ENCODE measurements at places on chromosomes 2 and 18.

DNA sequence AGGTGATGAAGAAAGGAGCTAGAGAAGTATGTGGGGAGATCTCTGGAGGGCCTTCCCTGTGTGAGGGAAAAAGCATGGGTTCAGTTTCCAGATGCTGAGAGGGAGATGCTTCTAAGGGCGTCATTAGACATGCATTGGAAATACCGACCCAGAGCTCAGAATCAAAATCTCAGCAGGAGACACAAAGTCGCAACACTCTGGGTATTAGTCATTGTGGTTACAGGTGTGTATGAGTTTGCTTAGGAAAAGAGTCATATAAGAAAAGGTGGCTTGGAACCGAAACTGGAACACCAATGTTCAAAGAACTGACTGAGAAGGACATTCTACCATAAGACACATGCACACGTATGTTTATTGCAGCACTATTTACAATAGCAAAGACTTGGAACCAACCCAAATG lies 477.1 kb downstream of the FBXO15 start:
- no peak for DNase-seq

DNA sequence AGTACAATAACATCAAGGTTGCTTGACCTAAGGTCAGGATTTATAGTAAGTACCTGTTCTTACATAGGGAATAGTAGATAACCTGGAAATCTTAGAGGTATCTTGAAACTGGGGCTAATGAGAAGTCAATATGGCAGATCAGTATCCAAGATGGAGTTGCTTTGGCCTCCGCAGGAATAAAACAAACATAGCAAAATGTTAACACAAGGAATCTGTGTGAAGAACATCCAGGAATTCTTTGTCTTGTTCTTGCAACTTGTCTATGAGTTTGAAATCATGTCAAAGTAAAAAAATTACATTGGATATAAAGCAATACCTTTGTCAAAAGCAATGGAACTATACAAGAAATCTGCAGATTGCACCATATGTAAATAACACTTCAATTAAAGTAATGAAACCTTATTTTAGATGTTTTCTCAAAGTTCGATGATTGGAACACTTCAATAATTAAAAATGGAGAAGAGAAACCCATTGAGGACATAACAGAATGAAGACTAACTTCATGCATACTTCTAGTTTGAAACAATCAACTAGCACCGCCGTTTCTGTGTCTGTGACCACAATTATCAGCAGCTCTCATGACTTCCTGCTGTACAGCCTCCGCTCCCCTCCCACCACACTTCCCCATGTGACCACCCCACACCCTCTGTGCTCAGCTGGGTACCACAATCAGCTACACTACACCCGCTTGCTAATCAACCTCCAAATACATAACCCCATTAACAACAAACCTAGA lies 27.6 kb downstream of the C2orf76 start:
- DNase-seq: no peak

- DNase-seq: no peak
Measured at GRCh38 chr2:129400826-129401225, 578.6 kb upstream of the RAB6C start.

- DNase-seq: no peak
Measured at GRCh38 chr18:32803568-32803967, 30.7 kb upstream of the KLHL14 start.

DNA sequence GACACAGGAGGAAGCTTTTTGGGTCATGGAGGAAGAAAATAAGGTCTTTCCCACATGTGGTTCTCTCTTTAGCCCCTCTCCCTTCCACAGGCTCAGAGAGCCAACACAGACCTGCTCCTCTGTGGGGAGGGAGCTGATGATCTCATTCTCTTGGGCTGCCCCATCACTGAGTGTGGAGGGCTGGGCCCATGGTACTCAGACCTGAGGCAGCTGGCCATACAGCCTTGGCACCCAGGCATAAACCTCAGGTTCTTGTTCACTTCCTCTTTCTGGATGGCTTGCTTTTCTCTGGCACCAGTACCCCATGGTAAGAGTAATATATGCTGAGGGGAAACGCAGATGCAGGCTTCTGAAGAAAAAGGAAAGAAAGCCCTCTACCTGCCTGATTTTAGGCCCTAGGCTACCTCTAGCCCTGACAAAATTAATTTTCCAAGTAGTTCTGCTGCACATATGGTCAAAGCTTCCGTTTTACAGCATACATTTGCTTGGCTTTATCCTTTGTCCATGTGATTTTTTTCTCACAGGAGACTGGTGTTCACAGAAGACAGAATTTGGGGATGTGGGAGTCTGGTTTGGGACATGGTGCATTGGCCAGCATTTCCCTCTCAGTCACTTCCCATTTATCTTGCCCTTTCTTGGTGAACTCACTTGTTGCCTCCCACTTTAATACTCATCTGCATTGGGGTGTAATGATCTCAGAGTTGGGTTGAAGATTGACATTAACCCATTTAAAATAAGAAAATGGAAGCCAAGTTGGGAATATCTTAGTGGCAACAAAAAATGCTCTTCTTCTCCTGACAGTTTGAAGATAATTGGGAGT lies 11.1 kb downstream of the DHRS9 start:
- DNase-seq: no peak

DNA sequence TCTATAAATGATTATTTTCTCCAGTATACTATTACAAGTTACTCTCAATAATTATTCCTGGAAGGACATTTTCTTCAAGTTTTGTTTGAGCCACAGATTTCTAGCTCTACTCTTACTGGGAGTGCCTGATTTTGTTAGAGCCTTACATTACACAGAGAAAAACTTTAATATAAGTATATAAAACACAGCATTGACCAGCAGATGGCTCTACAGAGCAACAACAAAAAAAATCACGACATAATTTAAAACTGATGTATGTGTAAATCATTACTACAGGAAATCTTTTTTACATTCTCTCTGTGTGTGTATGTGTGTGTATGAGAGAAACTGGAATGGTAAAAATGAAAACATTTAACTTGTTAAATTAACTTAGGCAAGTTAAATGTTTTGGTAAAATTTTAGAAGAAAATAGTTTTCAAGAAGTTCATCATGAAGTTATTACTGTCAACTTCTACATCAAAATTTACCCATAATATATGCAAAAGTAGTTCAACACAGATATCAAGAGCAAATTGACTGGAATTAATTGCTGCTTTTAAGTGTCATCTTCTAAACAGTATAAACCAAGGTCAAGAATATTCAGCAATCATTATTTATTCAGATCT lies 103.3 kb downstream of the MDH1 start:
- DNase-seq: peak; percentile 46

Data from HS-5 (cell line).